ENCODE measurements at places on chromosomes 2 and 18. TPM values are rescaled to one million over a fixed set of nuclear protein-coding genes. Genes with fewer than 3 reads are reported as not detected.

TRIB2 gene
- total RNA-seq: 12.7 TPM

- no peak for DNase-seq
These were observed 52.1 kb downstream of the GTF3C3 start for GRCh38 chr2:196747400-196747799.

- DNase-seq: no peak
These were observed 21.9 kb downstream of the CD28 start for GRCh38 chr2:203728321-203728720.

ICOS gene
- total RNA-seq: not detected

GRCh38 chr2:209114588-209115240, 309.1 kb upstream of the MAP2 start:
- no peak for DNase-seq

GRCh38 chr18:58015065-58015780, 28.8 kb upstream of the NEDD4L start:
- DNase-seq: no peak

TWIST2 gene
- 14.7 TPM for total RNA-seq

- DNase-seq: no peak
These were observed 159.3 kb upstream of the GULP1 start for GRCh38 chr2:188132385-188132784.

DNA sequence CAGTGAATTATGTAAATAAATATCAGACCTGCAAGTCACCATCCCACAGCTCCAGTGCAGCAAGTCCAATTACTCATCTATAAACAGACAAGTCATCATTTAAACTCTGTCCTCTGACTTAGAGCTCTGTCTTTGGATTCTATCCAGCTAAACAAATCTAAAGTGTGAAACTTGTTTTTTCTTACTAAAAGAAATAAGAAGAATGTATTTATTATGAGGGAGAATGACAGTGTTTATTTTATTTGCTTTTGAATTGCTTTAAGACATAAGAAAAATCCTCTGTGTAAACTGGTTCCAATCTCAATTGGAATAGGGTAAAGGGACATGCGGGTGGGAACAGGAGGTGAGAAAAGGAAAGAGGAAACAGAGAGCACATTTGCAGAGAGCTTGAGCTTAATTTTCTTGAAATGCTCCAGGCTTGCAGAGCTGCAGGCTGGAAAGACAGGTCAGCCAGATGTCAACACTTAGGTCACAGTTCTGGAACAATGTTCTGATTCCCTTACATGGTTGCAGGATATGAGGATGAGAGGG, 355.8 kb downstream of the MEIS1 start:
- peak; percentile 74 for DNase-seq

DNA sequence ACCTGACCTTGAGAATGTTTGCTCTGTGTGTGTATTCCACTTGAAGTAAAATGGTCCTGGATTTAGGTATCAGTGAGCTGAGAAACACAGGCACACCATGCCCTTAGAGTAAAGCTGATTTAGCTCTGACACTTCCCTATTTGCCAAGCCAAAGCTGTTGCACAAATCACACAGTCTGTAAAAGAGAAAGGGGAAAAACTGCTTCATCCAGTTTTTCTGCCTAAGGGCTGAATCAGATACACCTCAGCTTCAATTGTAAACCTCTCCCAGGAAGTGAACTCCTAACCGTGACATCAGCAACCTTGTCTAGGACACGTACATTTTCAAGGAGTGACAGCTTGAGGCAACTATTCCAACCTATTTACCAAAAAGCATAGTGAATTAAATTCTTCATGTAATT, 150.4 kb downstream of the NR4A2 start:
- no peak for DNase-seq

CIB4 gene
- not detected for total RNA-seq

DNA sequence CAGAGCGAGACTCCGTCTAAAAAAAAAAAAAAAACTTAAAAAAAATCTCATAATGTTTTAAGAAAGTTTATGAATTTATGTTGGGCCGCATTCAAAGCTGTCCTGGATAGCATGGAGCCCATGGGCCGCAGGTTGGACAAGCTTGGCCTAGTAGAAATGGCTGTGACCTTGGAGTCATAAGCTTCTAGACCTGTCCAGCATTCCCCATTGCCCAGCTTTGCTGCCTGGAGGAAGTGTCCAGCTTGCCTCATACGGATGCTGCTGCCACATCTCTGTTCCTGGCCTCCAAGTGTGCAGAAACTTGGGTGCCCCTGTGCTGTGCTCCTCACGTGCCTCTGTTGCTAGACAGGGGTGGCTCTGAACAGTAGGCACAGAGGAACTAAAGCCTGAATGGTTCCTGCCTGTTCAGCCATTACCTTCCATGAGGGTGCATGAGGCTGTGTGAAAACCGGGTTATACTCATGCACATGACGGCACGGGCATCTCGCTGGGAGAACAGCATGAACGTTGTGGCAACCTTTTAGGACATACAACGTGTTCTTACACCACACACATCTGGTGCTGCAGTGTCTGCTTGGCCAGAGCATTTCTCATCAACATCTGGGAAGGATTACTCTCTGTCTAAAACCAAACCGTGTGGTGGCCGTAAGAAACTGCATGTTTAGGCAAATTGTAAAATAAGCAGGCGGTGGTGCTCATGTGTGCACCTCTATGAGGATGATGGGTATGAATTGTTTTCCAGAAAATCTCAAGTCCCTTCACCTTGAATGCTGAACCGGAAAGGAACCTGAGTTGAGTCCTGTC, 38.2 kb downstream of the FHOD3 start:
- DNase-seq: no peak

- no peak for DNase-seq
These were observed 107.8 kb downstream of the MSH2 start for GRCh38 chr2:47510745-47511144.

PREB gene
- total RNA-seq: 36.1 TPM

GRCh38 chr18:14098428-14098827, 33.8 kb downstream of the ZNF519 start:
- no peak for DNase-seq

DNA sequence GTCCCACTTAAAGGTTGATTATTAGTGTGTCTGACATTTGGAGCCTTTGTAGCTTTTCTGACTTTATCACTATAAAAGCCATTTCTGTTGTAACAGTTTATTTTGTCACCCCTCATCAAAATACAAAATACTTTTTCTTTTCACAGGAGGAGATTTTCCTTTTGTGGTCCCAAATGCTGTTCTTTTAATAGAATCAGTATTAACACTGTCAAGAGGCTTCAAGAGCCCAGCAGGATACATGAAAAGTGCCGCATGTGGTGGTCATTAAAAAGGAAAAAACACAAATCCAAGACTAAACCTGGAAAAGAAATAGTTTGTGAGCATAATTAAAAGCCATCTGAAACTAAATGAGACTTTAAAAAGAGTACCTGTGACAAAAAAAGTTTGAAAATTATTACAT, 515.7 kb downstream of the DCDC2C start:
- DNase-seq: no peak

DNA sequence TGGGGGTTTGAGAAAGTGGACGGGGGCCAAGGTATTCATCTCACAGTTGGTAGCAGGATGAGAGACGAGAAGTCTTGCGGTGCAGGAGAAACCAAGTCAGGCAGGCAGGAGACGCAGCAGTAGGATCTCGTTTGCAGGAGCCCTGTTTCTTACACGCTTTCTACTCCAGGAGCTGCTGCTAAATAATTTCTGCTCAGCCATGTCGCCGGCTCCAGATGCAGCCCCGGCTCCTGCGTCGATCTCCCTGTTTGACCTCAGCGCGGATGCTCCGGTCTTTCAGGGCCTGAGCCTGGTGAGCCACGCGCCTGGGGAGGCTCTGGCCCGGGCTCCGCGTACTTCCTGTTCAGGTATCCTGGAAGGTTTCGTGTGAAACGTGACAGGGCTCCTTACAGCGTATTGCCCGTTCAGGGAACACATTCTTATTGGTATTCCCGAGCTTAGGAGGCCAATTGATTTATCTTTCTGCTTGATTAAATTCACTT, 494 bp downstream of the ANKZF1 start:
- DNase-seq: peak; percentile 55

PSTPIP2 gene
- 14.4 TPM for total RNA-seq

Measured in IMR-90 (cell line).